MV-4-11 (cell line): ENCODE measurements at places on chromosomes 11 and 22.

DNA sequence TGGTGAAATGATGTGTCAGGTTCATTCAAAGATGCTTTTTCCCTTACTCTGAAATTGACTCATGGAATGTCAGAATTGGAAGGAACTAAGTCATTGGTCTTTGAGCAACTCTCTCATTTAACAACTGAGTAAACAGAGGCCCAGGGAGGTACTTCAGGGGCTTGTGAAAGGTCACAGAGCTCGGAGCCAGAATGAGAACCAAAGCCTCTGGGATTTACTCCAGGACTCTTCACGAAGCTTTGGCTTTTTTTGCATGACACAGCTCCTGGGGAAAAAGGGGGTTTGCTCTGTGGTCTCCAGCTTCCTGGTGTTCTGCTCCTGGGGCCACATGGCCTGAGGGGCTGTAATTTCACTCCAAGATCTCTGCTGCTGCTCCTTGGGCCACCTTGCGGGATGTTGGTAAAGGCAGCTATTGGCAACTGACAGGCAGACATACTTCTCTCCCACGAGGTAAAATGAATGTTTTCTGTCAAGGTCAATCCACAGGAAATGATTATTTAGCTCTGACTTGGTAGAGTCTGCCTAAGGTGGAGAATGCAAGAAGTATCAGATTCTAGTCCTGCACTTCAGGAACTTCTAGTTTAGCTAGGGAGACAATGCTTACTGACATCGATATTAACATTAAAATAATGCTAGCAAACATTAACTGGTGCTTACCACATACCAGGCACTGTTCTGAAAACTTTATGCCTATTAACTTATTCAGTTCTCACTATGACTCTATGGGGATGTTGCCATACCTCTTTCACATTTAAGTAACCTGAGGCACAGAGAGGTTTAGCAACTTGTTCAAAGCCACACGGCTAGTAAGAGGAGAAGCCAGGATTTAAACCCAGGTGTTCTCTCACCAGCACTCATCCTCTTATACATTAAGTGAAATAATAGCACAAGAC lies 16.1 kb downstream of the PKNOX2 start:
- no peak for DNase-seq

GRCh38 chr11:131880976-131881375 lies 510.6 kb downstream of the NTM start:
- DNase-seq, result no peak

DNA sequence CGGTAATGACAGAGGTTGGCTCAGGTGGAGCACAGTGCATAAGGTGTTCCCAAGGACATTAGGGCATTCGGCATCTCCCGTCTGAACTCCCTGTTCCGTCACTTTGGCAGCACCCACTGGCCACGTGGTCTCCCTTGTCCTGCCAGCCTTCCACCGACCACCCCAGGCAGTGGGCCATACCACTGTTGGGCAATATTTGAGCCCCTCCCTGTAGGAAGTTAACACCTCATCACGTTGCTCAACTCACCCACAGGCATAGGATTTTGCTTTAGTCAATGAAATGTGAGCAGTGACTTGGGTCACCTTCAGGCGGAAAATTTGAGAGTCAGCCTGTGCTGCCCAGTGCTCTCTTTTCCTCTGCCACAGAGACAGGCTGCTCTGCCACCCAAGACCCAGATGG lies 44.0 kb downstream of the SERPINH1 start:
- no peak for DNase-seq

GRCh38 chr11:43697679-43698078 lies 17.1 kb downstream of the HSD17B12 start:
- DNase-seq, result no peak

DNA sequence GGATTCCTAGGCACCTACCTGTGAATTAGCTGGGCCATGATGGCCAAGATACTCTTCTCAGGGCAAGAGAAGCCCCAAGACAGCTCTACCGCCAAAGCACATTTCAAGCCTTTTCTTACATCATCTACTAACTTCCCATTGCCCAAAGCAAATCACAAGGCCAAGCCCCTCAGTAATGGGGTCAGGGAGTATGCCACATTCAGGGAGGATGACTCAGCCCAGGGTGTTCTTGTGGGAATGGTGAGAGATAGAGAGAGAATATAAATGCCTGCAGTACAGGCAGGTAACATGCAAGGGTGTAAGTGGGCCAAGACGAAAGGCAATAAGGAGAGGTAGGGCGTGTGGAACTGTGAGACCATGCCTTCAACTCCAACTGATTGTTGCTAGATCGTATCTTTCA lies 162.5 kb upstream of the ISX start:
- DNase-seq, result no peak

DNA sequence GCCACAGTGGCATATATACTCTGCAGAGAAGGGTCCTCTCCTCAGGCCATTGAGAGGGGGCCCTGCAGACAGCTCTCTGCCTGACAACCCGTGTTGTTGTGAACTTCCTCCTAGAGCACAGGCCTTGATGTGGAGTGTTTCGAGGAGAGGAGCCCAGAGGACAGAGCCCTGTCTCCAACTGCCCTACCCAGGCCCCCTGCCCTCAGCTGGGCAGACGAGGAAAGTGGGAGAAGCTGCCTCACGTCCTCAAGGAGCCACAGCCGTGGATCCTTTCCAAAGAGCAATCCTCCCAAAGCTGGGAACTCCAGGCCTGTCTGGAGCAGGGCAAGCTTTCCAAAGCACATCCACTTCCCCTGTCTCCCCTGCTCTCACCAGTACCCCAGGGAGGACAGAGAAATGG lies 10.7 kb downstream of the LMO1 start:
- no peak for DNase-seq

- DNase-seq, result no peak
Observed at GRCh38 chr11:87628026-87628580, 547.1 kb downstream of the RAB38 start.

DNA sequence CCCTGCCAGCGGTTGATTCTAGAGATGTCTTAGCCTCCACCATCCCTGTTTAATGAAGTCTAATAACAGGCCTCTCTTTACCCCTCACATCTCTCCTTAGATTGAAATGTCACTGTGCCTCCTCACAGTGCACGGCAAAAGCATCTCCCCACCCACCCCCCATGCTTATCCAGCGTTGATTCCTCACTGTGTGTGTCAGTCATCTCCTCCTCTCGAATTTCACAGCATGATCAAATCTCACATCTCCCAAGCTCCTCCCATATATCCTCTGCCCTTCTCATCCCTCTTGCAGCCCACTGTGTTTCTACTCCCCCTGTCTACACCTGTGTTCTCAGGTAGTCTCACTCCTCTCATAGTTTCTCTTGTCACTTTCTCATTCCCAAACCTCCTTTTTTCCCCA lies 84.6 kb downstream of the DBX1 start:
- DNase-seq, result no peak

- DNase-seq, result peak; percentile 23
Observed at GRCh38 chr11:44313761-44314489, 4.0 kb upstream of the ALX4 start.

GRCh38 chr11:10930224-10930971 lies 72.5 kb upstream of the ZBED5 start:
- no peak for DNase-seq

DNA sequence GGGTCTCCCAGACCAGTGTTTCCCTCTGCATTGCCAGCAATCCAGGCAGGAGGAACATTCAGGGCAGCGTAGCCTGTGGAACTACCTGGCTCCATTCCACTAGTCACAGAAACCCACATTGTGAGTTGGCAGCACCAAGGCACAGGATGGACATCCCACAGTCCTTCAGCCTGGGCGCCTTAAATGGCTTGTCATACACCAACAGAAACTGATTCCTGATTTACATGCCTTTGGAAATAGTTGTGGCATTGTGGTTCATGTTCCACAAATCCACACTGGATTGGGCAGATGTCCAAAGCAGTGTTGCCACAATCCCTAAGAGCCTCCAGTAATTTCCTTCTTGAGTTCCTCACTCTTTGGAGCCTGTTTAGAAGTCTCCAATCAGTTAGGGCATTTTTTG lies 225.6 kb downstream of the BLID start:
- DNase-seq, result peak; percentile 11

GRCh38 chr11:128058580-128059208 lies 528.7 kb downstream of the ETS1 start:
- DNase-seq, result peak; percentile 40

- DNase-seq, result no peak
Observed at GRCh38 chr11:77046060-77046501, 11.9 kb downstream of the B3GNT6 start.

DNA sequence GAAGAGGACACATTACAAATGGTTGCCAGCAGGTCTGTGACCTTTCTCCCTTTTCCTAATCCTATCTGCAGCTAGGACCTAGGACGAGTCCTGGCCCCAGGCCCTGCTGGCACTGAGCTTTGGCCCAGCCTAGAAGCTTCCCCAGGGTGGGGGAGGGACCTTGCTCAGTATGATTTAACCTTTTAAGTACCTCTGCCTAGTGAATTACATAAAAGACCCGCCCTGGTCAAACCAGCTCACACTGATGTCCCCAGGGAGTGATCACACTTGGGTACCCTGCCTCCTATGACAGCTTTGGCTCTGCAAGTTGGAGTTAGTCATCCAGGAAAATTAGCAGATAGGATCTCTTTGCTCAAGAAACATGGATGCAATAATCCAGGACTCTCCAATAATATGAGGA lies 21.9 kb downstream of the ASCC2 start:
- no peak for DNase-seq

DNA sequence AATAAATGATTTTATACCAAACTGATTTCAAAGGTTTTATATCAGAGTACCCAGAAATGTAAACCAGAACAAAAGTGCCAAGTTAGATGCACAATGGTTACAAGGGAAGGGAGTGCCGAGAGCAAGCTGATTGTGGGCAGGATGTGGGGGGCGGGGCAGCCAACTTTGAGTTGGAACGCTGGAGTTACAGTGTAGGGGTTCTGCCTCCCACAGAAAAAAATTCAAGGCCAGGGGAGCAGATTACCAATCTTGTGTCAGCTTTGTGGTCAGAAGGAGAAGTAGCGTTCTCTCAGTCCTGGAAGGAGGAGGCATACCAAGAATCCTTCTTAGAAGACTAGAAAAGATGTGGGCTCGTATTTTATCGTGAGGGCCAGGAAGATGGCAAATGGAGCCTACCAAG lies 15.9 kb upstream of the POU2AF2 start:
- peak; percentile 55 for DNase-seq

- no peak for DNase-seq
Observed at GRCh38 chr11:2296913-2297622, 4.7 kb downstream of the C11orf21 start.

DNA sequence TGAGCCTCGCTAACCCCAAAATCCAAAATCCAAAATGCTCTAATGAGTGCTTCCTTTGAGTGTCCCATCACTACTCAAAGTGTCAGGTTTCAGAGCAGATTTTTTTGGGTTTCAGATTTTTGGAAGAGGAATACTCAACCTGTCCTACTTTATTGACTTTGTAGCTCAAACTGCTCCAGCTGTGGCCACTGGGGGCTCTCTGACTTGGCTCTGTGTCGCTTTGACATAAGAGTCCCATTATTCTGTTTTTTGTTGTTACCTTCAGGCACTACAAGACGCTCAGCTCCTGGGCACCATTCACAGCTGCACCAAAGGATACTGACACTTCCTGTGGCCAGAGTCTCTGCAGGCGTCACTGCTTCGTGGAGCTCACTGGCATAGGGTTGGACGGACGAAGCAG lies 41.1 kb downstream of the PHF21B start:
- DNase-seq, result no peak
